Fibroblast of the aortic adventitia (primary cell): ENCODE measurements at places on chromosomes 3 and 15.
A peak's percentile ranks its signal among the peaks of the same experiment; 100 is the strongest.

- DNase-seq = no peak
Measured at GRCh38 chr15:85314146-85314545, 66.3 kb upstream of the AKAP13 start.

- no peak for DNase-seq
Measured at GRCh38 chr15:90143166-90143655, 40.9 kb upstream of the IDH2 start.

DNA sequence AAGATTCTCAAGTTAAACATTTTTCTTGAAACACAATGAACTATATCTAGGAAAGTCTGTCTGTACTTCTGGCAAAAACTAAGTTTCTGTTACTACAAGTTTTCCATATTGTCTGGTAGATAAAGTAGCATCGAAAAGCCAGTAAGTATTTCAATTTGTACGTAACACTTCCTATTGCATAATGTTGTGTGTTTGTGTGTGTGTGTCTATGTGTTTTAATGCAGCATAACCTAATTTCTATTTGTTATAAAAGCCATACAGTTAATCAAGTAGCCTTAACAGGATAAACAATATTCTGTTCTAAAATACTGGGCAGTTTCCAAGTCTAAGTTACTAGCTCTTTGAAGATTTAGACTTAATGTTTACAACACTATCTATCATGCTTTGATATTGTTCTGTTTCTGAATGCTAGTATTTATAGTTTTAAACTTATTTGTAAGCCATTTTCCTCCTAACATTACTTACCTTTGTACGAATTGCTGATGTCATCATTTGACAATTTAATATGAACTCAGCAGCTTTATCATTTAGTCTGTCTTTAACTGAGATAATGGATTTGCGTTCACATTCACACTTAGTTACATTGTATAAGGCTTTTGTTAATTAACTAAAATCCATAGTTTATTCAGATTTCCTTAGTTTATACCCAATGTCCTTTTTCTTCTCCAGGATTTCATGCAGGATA is 163.9 kb downstream of the CBLB start:
- no peak for DNase-seq

- no peak for DNase-seq
Measured at GRCh38 chr15:63990454-63990853, 55.8 kb downstream of the DAPK2 start.

DNA sequence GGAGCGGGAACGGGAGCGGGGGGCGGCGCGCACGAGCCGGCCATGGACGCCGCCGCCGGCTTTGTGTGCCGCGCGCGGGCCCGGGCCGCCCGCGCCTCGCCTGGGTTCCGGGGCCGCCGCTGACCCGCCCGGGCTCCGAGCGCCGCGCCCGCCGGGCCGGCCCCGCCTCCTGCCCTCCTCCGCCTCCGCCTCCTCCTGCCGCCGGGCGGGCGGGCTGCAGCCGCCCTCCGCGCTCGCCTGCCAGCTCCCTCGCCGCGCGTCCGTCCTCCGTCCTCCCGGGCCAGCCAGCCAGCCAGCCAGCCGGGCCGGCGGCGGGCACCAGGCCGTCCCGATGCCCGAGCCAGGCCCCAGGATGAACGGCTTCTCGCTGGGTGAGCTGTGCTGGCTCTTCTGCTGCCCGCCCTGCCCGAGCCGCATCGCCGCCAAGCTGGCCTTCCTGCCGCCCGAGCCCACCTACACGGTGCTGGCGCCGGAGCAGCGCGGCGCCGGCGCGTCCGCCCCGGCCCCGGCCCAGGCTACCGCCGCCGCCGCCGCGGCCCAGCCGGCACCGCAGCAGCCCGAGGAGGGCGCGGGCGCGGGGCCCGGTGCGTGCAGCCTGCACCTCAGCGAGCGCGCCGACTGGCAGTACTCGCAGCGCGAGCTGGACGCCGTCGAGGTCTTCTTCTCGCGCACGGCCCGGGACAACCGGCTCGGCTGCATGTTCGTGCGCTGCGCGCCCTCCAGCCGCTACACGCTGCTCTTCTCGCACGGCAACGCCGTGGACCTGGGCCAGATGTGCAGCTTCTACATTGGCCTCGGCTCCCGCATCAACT is at the start of gene ABHD17C:
Gene ABHD17C (plus strand): TSS at position 212 of the 812 bp plus-strand sequence. CDS start 120 bp downstream, at position 332.
- peak; percentile 65 for DNase-seq

- DNase-seq = no peak
Measured at GRCh38 chr15:65198571-65198970, 12.7 kb downstream of the CILP start.

DNA sequence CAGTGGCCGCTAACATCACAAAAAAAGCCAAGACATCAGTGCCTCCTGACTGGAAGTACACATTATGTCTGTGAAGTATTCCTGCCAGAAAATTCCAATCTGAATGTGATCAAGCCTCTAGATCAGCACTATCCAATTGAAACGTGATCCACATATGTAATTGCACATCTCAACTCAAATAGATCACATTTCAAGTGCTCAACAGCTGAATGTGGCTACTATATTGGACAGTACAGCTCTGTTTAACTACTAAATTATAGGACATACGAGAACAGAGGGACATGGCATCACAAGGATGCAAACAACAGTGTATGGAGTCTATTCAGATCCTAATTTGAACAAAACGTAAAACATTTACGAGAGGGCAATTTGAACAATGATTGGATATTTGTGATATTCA is 542 bp upstream of the UBAP1L start:
- no peak for DNase-seq

DNA sequence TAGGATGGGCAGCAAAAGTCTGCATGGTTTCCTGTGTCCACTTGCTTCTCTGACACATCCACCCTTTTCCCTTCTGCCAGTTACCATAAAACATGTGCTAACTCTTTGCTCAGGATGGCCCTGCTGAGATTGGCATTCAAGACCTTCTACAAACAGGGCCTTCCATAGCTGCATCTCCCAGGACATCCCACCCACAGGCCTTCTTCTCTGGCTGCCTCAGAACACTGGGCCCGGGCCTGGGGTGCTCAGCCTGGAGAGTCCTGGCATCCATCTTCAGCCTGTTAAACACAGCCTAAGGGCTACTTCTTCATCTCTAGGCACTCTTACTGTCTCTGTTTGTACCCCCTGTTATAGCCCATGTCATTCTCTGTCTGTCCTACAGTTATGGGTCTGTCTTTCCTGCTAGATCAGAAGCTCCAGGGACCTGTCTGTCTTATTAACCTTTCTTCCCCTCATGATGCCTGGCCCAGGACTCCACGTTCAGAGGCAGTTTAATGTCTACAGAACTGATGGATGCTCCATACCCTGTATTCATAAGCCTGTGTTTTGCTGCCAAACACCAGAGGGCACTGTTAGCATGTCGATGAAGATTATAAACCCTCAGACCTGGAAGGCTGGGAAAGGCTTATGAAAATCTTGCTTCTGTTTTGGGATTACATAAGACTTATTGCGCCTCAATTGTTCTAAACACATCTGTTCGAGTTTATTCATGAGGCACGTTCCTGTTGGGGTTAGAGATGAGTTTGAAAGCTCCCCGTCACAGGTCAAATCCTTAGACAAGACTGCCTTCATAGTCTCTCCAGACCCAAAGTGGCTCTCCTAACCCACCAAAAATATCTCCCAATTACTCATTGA is 16.5 kb downstream of the SEMA3G start:
- peak; percentile 91 for DNase-seq

- DNase-seq = no peak
Measured at GRCh38 chr15:31516874-31517273, 190.2 kb downstream of the KLF13 start.

DNA sequence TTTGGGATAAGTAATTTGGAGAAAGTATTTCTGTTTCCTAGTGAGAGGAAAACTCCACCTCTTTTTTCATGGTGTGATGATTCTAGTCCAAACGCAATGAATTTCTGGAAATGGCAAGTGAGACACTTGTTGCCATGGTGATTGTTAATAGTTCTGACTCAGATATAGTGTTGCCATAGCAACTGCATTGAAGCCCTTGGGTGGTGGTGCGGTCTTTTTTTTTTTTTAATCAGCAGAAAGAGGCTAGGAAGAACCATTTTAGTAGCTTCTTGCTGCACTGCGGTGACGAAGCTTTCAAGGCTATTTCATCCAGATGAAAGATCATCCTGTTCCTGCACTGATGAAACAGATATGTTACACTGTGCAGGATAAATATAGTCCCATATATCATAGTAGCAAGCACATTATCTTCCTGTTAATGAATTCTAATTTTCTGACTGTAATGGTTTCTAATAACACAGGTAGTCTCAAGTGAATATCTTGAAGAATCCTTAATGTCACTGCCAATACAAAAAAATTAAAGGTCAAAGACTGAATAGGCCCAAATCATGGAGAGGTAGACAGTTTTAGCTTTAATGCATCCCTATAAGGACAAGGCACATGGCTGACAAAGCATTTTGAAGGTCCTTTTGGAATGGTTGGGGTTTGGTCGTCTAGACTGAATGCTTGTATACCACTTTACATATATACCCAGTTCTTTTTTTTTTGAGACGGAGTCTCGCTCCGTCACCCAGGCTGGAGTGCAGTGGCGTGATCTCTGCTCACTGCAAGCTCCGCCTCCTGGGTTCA is 125.1 kb upstream of the ZBTB20 start:
- DNase-seq = peak; percentile 79

DNA sequence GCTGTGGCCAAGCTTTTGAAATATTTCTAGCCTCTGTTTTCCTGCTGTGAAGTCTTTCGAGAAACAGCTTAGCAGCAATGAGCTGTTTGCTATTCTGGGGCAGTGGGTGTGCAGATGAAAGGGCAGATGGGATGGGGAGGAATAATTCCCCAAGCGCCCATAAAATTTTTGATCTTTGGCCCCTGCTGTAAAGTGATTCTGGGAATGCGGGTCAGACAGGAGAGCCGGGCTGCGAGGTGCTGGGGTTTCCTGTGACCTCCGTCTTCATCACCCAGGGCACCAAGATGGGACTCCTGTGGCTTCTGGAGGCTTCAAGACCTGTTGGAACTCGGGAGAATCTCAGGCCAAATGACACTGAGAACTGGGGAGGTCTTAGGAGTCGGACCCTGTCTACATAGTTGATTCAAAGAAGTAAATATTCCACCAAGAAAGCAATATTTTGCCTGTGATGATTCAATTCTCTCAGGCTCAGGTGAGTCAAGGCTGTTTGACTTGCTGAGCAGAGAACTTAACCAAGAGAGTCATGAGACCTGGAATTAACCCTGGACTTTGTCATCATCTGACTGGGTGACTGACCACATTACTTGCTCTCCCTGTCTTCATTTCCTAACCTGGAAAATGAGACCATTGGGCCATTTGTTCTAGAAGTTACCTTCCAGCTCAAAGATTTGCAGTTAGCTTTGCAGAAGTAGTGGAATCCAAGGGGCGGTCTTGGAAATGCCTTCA is 86.4 kb downstream of the POLR2M start:
- DNase-seq = no peak

DNA sequence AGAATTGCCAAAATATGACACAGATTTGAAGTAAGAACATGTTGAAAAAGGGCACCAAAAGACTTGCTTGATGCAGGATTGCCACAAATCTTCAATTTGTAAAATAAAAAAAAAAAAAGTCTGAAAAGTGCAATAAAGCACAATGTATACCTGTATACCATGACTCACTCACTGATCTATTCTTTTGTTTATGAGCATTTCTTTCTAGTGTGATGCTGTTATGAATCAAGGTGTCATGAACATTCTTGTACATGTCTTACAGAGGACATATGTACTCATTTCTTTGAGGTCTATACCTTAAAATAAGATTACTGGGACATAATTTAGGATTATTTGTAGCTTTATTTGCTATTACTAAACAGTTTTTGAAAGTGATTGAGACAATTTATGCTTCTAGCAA is 464.9 kb upstream of the RBMS3 start:
- DNase-seq = no peak

GRCh38 chr3:93994056-93994455 is 14.1 kb downstream of the ARL13B start:
- no peak for DNase-seq

- DNase-seq = peak; percentile 1
Measured at GRCh38 chr3:182597621-182598041, 195.7 kb upstream of the ATP11B start.

DNA sequence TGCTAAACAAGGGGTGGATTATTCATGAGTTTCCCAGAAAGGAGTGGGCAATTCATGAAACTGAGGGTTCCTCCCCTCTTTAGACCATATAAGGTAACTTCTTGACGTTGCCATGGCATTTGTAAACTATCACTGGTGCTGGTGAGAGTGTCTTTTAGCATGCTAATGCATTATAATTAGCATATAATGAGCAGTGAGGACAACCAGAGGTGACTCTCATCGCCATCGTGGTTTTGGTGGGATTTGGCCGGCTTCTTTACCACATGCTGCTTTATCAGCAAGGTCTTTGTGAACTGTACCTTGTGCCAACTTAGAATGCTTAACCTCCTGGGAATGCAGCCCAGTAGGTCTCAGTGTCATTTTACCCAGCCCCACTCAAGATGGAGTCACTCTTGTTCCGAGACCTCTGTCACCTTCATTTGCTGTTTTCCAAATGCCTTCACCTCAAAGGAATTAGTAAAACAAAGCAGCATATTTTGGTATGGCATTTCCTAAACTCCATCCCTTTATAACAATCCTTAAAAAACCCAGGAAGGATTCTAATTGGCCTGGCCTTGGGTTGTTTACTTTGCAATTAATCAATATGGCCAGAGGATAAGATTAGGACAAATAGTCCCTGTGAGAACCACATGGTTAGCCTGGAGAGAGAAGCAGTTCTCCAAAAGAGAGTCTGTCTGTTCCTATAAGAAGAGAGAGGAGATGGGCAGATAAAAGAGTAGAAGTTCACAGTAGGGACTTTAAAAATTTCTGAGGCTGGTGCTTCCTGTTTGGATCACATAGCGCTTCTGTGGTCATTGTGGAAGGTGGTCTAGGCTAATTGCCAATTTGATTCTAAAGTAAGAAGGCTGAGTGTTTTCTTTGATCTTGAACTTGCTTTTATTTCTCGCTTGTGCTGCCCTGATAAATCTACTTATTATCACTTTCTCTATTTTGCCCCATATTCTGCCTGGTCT is 155.2 kb upstream of the EOMES start:
- no peak for DNase-seq

DNA sequence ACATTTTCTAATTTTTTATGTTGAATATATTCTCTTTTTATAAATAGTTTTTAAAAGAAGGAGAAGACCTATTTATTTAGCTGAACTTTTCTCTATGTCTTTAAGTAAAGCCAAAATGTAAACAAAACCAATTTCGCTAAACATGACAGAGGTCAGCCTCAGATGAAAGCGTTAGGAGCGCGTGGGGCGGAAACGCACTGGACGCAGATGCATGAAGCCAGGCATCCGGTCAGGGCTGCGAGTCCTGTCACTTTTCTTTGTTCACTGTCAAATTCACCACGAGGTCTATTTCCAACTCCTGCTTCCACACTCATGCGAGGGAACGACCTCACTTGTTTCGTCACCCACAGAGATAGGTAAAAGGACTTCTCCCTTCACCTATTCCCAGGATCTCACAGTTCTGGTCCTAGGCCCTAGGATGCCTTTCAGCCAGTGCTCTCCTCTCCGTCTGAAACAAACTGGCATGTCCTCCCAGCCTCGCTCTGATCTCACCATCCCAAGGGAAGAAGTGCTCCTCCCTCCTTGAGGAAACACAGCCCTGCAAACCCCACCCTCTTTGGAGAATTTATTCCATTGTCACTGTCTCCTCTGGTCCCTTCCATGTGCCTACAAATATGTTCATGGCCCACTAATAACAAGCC is 57.9 kb downstream of the ITGB5 start:
- DNase-seq = peak; percentile 66
